ENCODE measurements at places on chromosomes 11 and 22.

- no peak for DNase-seq
Observed at GRCh38 chr22:26389125-26389524, 39.9 kb upstream of the ASPHD2 start.

- DNase-seq = no peak
Observed at GRCh38 chr11:15291885-15292284, 177.2 kb downstream of the INSC start.

DNA sequence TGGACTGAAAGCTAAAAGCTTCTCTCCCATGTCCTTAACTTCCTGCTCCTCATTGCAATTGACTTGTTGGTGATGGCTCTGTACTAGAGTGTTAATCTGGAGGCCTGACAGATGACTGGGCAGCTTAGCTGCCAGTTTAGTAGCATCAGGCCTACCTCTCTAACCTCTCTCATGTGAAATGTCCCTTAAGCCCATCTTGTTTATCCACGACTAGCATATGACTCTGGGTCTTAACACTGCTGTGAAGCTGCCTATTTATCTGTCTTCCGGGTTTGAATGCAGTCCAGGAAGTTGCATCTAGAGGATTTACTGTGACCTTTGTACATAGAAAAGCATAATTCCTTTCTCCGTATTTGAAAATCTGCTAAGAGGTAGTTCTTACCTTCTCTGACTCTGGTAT lies 85.3 kb upstream of the HORMAD2 start:
- no peak for DNase-seq

- no peak for DNase-seq
Observed at GRCh38 chr11:36296884-36297543, 926 bp downstream of the PRR5L start.

DNA sequence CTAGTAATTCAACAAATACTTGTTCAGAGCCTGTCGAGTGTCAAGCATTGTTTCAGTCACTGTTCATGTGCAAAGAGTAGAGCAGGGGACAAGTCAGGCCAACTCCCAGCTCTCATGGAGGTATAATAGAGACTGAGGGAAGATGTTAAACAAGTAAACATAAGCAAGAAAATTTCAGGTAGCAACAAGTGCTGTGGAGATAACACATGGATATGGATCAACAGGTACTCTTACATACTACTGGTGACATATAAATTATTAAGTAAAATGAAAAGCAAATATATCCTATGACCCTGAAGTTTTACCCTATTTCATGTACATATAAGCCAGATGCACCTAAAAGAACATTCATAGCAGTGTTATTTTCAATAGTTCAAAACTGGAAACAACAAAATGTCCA lies 42.7 kb downstream of the SIK2 start:
- no peak for DNase-seq

DNA sequence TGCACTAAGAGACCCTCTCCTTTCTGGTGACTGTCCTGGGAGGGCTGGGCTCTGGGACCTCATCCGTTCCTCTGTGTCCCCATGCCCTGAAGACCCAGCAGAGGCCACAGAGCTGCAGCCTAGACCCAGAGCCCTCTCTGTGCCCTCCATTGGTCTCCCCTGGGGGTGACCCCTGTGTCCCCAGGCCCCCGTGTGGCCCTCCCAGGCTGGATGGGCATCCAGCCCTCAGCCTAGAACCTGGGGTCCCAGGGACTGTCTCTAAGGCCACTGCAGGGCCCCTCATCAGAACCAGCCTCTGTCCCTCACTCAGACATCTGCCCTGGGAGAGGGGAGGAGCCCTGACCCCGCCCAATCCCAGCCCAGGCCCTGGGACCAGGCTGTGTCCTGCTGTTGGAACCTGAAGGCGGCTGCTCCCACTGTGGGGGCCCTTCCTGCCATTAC lies 5.7 kb downstream of the IGLL1 start:
- DNase-seq = no peak

DNA sequence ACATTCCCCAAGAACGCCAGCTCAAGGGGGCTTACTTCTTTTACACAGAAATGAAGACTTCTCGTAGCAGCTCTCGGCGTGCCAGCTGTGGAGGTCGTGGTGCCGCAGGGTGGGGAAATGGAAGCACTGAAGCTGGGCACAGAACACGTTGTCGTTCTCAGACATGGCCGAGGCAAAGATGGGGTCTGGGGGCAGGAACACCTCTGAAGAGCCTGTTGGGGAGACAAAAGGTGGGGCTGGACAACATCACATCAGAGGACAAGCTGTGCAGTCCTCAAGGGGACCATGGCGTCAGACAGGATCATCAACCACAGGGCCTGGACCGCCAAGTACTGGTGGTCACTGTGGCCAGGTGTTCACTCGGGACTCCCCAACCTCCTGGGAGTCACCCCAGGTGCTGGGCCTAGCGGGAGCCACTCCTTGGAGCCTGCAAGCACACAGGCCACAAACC lies 65.2 kb downstream of the DGCR2 start:
- DNase-seq = no peak

DNA sequence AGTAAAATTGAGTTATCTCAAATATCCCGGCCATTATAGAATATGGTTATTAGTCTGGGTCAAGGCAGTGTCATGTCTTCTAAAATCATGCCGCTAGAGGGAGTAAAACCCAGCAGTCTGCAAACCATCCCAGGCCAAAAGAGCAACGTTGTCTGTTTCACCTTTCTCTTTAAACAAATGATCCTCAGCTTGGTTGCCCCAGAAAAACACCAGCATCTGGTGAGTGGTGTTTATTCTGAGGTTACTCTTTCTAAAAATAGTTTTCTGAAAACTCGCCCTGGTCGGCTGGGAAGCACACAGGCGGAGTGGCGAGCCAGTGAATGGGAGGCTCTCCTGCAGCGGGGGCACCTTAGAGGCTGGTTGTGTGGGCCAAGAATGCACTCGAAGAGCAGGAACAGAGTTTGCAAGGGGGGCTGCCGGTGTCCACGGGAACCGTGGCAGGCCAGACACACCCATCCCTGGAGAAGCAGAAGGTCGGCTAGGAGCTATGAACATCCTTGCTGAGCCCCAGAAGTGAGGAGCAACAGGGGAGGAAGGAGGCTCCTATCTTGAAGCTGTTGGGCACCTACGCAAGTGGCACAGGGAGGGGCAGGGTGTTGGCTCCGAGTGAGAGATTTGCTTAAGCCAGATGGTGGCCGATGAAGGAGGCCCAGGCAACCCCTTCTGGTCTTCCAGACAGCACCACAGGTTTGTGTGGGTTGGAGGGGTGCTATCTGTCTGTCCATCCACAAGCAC lies 297.1 kb downstream of the ETS1 start:
- DNase-seq = no peak

- no peak for DNase-seq
Observed at GRCh38 chr11:101456812-101457211, 127.0 kb downstream of the TRPC6 start.

DNA sequence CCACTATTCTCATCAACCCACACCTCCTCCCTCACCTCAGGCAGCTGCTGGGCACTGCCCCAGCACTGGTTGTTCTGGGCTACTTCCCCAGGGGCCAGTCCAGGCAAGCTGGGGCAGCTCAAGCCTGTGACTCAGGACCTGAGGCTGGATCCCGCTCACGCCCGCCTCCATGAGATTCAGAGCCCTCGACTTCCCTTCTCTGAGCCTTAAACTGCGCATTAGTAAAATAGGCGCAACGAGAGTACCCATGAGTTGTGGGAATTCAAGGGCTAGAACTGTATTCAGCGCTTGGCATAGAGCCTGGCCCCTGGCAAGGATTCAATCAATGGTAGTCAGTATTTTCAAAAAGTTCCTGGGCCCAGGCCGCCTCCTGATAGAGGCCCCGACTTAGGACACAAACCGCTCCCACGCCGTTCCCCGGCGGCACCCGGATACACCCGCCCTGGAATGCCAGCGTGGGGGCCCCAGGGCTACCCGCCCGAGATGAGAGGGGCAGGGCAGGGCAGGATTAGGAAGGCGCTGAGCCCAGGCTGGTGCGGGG lies 723 bp upstream of the CD82 start:
- no peak for DNase-seq

DNA sequence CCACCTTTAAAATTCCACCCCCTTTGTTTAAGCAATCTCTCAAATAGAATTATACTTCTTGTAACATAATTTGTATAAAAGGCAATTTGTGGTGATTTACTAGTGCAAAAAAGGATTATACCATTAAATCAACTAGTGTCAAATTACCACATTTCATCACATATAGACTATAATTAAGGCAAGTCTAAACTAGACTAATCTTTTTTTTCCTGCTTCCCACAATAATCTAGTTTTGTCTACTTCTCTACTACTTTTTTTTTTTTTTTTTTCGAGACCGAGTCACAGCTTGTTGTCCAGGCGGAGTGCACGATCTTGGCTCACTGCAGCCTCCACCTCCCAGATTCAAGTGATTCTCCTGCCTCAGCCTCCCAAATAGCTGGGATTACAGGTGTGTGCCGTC lies 36.1 kb upstream of the FZD4 start:
- DNase-seq = no peak

GRCh38 chr11:60349990-60350389 lies 22.9 kb downstream of the MS4A6E start:
- no peak for DNase-seq

- no peak for DNase-seq
Observed at GRCh38 chr11:2383852-2384804, 7.0 kb downstream of the CD81 start.

GRCh38 chr22:46068593-46069491 lies 81.5 kb upstream of the PPARA start:
- no peak for DNase-seq

GRCh38 chr11:126896025-126896424 lies 104.5 kb downstream of the KIRREL3 start:
- no peak for DNase-seq

DNA sequence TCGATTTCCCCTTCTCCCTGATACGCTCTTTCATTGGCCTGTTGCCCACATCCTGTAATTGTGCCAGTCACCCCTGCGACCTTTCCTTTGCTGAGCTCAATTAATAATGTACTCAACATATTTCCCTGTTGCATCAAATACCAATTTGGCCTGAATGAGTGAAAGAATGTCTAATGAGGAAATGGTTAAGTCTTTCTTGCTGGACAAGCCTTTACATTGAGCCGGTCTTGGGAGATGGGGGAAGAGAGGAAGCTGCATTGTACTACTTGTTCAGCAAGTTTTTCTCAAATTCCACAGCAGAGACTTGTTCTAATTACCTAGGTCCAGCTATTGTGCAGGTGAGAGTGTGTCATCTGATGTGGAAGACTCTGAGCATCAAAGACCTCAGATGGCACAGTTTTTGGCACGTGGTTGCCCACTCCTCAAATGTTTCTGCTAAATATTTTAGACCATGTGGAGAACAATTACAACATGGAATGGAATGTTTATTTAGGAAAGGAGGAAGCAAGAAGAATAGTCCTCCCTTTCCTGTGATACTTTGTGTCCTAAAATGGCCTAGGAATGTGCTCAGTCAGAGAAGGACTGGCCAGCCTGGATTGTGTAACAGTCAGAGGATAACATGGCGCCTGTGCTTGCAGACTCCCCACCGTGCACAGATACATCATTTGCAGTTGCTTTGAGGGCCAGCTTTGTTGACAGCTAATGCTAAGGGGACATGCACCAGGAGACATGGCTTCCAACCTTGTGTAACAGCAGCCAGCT lies 129.5 kb upstream of the E2F8 start:
- DNase-seq = no peak

DNA sequence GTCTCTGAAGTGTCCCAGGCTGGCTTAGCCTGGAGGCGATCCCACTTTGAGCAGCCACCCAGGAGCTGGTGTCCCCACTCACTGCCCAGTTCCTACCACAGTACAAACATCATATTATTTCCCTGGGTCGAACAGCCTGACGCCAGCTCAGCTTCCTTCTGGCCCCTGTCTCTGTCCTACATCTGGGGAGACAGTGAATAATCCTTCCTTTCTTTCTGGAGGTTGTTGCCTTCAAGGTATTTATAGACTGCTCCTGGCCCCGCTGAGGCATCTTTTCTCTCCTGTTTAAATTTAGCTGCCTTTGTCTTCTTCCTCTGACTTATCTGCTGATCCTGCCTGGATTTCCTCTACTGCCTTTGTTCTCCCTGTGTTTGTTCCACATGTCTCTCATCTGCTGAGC lies 56.8 kb upstream of the LRRC55 start:
- DNase-seq = no peak

- no peak for DNase-seq
Observed at GRCh38 chr11:74638869-74639268, 46.5 kb downstream of the POLD3 start.

DNA sequence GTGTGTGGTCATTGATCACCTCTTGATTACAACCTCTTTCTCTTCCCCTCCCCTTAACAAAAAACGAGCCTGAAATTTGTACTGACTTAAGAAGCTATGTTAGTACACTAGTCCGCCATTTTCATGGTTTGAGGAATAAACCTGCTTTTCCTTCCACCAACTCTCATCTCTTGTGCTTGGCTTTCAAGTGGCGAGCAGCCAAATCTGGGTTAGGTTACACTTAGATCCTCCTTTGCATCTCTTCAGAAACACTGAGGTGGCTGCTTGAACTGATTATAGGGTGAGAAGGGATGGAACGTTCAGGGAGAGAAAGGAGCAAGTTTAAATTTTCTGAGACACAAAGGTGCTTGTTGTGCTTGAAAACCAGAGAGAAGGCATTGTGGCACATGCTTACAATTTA lies 2171.4 kb downstream of the LRRC4C start:
- DNase-seq = no peak

- DNase-seq = no peak
Observed at GRCh38 chr22:48053973-48054372, 1291.5 kb downstream of the TBC1D22A start.

DNA sequence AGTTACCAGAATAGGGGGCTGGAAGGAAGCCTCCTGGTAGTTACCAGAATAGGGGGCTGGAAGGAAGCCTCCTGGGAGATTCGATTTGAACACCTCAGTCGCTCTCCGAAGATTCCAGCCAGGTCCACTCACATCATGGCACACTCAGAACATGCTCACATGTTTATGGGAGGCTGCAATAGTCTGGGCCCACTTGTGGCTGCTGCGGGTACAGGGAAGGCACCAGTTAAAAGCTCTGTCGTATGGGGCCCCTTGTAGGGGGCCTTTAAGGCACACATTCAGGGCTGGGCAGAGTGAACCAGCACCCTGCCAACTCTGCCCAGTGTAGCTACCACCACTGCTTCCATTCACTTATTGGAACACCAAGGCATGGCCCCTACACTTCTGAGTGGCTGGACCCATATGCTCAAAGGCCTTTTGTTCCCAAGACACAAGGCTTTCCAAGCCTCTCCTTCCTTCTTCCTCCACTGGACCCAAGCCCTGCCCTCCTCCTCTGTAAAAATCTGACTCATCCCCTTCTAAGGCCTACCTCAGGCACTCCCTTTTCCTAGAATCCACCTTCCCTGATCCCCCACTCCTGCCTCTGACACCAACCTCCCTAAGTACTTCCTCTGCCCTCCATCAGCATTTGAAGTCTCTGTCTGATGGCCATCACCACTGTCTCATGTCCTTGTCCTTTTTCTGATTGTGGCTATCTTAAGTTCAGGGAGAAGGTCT lies 28.0 kb downstream of the USP35 start:
- no peak for DNase-seq

GRCh38 chr11:3046190-3046589 lies 11.0 kb downstream of the CARS1 start:
- no peak for DNase-seq

DNA sequence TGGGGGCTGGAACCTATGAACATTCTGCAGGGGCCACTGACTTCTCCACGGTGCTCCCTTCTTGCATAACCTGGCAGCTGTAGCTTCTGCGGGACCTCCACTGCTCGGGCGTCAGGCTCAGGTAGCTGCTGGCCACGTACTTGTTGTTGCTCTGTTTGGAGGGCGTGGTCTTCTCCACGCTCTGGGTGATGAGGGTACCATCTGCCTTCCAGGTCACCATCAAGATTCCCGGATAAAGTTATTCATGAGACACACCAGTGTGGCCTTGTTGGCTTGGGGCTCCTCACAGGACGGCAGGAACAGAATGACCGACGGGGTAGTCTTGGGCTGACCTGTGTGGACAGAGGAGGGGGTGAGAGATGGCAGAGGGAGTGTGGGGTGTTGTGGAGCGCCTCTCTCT lies 6.5 kb upstream of the DRICH1 start:
- no peak for DNase-seq
